ENCODE measurements at places on chromosomes 2 and 18.

- DNase-seq, result no peak
Measured at GRCh38 chr2:133109772-133110171, 439.8 kb upstream of the LYPD1 start.

DNA sequence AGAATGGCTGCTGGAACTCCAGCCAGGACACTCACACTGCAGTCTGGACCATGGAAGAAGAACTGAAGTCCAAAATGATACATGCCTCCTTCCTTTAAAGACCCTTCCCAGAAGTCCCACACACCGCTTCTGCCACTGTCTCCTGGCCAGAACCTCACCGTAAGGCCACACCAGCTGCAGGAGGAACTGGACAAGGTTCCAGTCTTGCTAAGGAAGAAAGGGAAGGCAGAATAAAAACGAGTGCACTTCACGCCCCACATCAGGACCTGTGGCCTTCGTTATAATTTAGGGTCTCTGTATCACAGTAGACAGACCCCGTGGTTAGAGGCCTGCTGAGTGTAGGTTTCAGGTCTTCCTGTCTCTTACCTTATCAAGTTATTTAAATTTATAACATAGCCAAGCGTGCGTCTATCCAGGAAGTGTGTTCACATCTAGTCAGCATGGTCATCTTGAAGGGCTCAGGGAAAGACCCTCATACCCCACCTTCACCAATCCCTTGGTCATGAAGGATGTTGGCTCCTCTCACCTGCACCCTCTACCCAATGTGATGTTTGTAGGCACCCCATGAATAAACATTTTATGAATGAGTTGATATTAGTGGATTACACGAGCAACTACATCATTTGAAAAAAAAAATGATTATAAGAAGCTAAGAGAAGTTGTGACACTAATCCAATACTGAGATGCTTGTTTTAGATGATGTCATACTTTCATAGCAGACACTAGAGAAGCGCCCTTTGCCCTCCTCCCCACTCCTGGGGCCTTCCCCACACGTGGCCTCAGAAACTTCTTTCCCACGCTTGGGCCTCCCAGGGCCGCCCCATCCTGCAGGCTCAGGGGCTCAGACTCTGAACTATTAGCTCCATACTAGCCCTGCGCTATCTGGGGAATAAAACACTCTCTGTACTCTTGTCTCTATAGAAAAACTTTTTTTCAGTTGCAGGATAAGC lies 157.6 kb downstream of the FAM210A start:
- no peak for DNase-seq

DNA sequence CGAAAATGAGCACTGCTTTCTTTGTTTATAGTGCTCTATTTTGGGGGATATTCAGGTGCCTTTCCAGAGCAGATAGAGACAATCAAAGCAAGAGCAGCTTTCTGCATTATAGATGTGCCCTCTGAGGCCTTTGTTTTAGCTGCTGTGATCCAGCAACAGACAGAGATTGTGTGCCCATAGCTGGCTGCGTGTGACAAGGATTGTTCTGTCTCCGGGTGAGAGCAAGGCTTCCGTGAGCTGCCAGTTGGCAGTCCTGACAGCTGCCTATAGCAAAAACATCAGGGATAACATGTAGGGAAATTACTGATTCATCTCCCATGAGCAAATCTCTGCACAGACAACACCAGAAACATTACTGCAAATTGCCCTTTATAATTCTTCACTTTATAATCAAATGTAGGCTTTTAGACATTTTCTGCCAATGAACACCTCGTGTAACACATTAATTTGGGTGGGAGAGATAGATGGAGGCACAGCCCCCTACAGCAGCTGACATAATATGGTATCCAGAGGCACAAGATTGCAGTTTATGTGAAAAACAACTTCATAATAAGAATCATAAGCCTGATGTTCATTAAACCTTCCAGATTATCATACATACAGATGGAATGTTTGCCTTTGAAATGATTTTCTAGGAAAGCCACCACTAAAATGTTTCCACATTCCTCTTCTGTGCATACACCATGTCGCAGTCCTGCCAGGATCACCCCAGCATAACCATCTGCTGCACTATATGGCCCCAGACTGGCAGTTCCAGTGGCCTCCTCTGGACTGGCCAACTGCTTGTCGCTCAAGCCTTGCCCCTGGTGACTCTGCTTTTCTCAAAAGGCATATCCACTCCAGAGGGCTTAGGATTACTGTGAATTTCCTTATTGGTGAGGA lies 131.2 kb downstream of the TRIB2 start:
- DNase-seq, result no peak

DNA sequence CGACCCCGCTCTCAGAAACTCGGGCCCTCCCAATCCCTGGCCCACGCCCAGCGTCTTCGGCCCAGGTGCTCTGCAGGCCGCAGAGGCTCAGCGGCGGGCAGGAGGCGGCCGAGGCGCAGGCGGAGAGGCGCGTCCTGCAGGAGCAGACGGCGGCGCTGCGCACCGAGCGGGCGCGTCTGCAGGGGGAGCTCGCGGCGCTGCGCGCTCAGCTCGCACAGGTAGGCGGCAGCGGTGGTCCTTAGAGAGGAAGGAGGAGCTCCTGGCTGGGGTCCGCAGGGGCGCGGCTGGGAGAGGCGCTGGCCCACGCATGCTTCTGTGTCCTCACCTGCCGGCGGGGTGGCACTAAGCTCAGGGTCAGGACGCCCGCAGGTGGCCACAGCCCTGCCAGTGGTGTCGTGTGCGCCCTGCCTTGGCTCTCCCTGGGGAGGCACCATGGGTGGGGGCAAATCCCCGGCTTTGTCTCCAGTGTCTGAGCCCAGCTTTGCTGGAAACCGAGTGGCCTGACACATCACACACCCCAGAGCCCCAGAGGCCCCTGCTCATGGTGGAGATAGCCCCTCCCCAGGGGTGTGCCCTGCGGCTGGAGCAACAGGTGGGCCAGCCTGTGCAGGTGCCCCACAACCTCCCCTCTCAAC lies 14.9 kb upstream of the SNED1 start:
- peak; percentile 47 for DNase-seq

- no peak for DNase-seq
Measured at GRCh38 chr2:168912466-168912865, 11.4 kb downstream of the G6PC2 start.

GRCh38 chr2:62374301-62375112 lies 131.5 kb downstream of the TMEM17 start:
- no peak for DNase-seq

GRCh38 chr2:241002275-241003046 lies 4.0 kb downstream of the SNED1 start:
- no peak for DNase-seq
